Left forelimb (tissue), 1 donor: ENCODE measurements at places on chromosomes 11 and 22.

DNA sequence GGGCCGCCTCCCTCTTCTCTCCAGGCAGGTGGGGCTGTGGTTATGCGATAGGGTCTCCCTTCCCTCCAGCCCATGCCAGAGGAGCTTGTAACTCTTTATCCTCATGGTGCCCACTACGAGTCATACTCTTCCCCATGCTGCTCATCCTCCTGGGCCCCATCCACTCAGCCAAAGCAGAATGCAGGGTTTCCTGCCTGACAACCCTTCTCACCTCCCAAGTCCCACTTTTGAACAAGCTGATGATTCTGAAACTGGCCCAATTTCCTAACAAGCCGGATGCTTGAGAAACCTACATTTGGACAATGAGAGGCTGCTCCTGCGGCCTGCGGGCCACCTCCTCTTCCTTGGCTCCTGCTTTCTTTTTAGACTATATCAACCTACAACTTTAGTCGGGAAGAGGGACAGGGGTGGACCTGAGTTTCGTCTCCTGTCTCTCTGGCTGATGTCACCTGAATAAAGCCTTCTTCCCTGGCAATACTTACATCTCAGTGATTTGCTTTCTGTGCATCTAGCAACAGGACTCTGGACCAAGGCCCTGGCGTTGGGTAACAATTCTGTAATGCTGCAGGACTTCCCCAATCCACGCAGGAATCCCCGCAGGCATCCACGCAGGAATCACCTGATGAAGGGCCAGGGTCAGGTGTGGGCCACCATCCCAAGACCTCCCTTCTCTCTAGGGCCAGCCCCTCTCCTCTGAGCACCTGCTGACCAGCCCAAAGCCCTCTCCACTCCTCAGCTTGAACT lies 1.5 kb upstream of the NDUFS8 start:
- DNase-seq, result no peak

- no peak for DNase-seq
Observed at GRCh38 chr22:36343070-36343719, 44.6 kb downstream of the MYH9 start.

DNA sequence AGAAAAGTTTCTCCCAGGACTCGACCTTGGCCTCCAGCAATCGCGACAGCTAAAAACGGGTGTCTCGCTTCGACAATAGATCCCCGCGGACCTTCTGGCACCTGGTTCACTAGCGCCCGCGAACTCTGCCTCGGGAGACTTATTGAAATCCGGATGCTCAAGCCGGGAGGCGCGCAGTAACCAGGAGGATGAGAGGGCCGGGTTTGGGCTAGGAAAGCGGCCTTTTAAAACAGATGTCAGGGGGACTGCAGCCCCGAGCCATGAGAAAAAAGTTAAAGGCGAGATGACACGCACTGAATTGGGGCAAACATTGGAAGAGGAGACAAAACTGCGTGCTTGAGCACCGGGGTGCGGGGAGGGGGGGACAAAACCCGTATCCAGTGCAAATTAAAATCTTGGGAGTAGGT lies 637 bp upstream of the ZBTB16 start:
- DNase-seq, result no peak

- DNase-seq, result no peak
Observed at GRCh38 chr11:115363426-115363825, 140.8 kb downstream of the CADM1 start.

DNA sequence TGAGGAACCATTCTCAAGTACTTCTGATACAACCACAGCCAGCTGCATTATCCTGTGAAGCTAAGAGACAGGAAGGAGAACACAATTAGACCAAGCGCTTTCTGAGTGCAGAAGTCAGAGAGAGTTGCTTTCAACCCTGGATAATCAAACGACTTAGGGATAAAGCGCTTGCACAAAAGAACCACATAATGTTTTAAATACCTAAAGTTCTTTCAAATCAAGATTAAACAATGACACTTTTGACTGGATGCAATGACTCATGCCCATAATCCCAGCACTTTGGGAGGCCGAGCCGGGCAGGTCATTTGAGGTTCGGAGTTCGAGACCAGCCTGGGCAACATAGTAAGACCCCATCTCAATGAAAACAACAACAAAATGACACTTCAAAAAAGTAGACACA lies 145.1 kb downstream of the SWAP70 start:
- DNase-seq, result no peak

DNA sequence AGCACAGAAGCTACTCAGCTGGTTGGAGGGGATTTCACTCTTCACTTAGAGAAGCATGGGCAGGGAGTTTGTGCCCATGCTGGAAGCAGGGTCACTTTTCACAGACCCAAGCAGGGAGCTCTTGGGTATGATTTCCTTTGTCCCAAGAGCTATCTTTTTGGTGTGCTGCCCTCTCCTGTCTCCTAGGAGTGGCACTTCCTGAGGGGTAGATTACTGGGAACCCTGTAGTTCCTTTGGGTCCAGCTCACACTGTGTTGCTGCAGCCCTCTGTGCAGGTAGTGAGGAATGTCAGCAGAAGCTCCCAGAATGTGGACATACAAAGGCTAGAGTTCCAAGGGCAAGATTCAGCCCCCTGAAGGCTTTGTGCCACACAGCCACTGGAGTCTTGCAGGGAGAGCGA lies 537.1 kb upstream of the ANO3 start:
- no peak for DNase-seq

DNA sequence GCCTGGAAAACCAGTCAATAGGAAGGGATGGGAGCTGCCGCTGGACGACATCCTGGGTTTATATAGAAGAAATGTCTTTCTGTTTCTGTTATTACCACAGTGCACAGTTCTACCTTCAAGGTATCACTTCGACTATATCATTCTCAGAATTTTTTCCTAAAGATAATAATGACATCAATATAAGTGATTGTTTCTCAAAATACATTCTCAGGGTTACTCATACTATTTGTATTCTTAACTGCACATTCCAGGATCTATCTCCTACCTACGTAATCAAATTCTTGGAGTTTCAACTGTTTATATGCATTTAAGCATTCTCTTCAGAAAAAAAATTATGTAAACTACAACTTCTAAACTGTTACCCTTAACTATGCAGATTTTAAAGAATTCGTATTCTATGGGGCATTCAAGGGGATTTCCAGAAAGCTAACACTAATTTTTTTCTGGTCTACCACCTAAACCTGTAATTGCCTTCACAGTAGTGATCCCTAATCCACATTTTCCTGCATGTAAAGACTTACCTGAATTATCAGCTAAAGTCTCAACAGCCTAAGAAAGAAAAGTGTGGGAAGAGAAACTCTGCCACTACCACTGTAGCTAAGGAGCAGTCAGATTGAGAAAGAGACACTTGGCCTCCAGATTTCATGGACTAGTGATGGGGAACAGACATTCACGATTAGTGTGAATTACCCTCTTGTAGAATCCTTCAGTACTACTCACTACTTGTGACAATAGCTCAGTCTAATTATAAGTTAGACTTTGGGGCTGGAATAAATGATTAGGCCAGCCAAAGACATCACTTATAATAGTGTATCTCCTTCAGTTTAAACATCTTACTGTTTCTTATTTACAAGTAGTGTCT lies at the start of gene OR51B5:
OR51B5 (minus strand) TSS at position 51 of the 862 bp plus-strand sequence; CDS start at position 51, 0 bp downstream.
- no peak for DNase-seq

GRCh38 chr11:78605296-78605695 lies 30.6 kb upstream of the NARS2 start:
- DNase-seq, result no peak

- DNase-seq, result no peak
Observed at GRCh38 chr22:35335936-35336781, 36.5 kb downstream of the TOM1 start.
